ENCODE measurements at places on chromosomes 6 and 20. TPM values are rescaled to one million over a fixed set of nuclear protein-coding genes. Genes with fewer than 3 reads are reported as not detected.

DNA sequence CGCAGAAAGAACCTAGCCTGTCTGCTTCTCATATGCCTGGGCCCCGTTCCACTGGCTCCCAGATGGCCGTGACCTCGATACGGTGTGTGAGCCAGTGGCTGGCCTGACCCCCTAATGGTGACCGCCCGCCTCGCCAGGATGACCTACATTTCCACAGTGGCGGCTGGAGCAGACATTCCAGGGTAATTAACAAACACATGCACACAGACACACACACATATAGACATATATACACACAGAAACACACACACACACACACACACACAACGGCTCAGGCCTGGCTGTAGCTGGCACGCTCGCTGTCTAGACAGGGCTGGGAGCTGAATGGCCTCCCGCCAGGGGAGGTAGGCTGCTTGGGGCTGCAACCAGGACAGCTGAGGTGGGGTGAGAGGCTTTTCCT lies 227.1 kb downstream of the ANKRD60 start:
- no peaks in the 10 kb centered on the region for H3K27me3 ChIP-seq
- 0 out of 2 replicates have a peak, but pooled peaks cover 8% of the 10 kb centered on the region for H3K4me1 ChIP-seq
- no peaks in the 10 kb centered on the region for H3K36me3 ChIP-seq
- H3K27ac ChIP-seq = no peak overlapping the region
- no peak overlapping the region for H3K4me3 ChIP-seq

DNA sequence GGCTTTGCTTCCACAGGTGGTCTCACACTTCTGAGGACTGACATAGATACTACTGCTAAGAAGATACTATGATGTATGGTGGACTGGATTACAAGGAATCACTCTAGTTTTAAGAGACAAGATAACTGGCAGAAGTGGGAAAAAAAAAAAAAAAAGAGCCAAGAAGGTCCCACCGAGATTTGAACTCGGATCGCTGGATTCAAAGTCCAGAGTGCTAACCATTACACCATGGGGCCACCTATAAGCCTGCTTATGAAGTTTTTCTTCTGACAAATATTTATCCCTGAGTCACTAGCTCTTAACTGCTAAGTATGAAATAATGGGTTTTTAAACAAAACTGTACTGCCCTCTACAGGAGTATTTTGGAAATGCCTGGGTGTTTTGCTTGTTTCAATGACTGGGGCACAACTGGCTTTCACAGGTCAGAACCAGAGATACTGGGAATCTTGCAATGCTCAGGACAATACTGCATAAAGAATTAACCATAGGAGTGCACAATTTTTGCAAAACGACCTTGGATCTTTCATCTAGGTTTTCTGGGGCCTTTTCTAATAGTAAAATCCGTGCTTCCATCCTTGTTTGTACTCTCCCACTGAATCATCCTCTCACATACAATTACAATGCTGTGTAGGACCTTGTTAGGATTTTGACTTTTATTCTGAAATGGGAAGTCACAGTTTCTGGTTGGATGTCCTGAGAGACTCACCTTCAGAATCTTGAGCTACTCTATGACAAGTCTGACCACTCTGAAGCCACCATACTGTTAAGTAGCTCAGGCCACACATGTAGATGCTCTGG lies 116.3 kb downstream of the OR2B2 start:
- H3K4me1 ChIP-seq = peaks cover 7% of the 10 kb centered on the region
- H3K36me3 ChIP-seq = no peaks in the 10 kb centered on the region
- peak overlapping the region; percentile 38 for H3K4me3 ChIP-seq
- no peaks in the 10 kb centered on the region for H3K27me3 ChIP-seq
- H3K27ac ChIP-seq = no peak overlapping the region

The DBNDD2 gene
- total RNA-seq = 28.0 TPM

- H3K27ac ChIP-seq = no peak overlapping the region
- no peaks in the 10 kb centered on the region for H3K4me1 ChIP-seq
- no peaks in the 10 kb centered on the region for H3K36me3 ChIP-seq
- no peaks in the 10 kb centered on the region for H3K27me3 ChIP-seq
Measured at GRCh38 chr6:36701401-36701991, 3.9 kb downstream of the RAB44 start.

DNA sequence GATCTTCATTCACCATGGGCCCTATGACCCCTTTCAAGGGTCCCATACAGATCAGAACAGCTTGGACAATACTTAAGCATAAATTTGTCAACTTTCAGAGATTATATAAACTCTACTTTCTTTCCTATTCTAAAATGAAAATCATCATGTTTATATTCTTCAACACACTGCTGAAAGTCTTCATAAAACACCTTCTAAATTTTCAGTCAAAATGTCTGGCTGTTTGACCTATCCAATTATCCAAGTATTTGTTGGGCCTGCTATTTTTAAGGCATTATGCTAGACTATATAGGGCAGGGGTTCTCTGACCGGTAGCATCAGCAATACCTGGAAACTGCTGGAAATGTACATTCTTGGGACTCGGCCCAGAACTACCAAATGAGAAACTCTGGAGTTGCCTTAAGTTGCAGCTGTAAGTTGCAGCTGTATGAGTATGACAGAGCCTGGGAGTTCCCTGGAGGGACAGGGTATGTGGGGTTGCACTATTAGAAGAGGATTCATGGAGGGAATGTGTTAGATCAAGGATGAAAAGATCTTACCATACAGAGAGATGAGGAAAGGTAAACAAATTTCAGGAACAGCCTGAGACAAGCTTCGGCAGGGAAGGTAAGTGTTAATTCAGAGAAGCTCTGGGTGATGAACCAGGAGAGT lies 293.0 kb downstream of the ADGB start:
- H3K27ac ChIP-seq = no peak overlapping the region
- no peaks in the 10 kb centered on the region for H3K36me3 ChIP-seq
- H3K4me3 ChIP-seq = no peak overlapping the region
- H3K4me1 ChIP-seq = no peaks in the 10 kb centered on the region
- no peaks in the 10 kb centered on the region for H3K27me3 ChIP-seq
